ENCODE measurements at places on chromosomes 7 and 10. TPM values are rescaled to one million over a fixed set of nuclear protein-coding genes. Genes with fewer than 3 reads are reported as not detected.

Gene NUDT1
- total RNA-seq = 63.9 TPM

Gene MMD2
- total RNA-seq = not detected

Gene ATRNL1
- total RNA-seq = 6.9 TPM

GRCh38 chr7:41098846-41099245, 604.0 kb downstream of the INHBA start:
- no peak for DNase-seq

DNA sequence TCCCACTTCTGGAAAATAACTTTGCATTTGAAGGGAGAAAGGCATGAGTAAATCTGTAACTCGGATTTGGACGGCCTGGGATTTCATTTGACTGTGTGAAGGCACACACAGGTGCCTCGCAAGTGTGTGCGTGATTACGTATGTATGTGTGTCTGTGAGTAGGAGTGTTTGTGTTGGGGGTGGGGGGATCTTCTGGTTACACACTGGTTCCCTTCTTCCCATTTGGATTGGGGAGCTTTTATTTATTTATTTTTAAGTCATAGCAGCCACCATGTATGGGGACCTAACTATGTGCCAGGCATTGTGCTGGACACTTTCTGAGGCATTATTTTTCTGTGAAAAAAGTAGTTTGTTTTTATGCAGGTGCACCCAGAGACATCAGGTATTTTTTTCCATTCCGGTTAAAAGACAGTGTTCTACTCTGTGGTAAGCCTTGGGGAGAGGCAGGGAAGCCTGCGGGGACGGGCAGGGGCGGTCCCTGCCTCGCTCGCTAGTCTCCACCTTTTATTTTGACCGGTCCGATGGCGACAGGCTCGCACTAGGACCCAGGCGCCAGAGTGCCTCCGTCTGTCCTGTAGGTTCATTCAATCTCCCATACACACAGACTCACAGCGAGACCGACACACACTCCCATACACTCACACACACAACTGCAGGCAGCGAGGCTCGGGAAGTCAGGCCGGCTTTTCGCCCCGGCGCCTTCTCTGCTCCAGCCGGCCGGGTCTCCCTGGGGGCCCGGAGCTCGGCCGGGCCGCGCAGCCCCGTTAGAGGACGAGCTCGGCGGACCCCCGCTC, at the start of gene MXI1:
MXI1 (plus strand) TSS at position 595 of the 794 bp plus-strand sequence. CDS start 204 bp downstream, outside the sequence.
- peak; percentile 88 for DNase-seq

Gene PLXDC2
- 30.1 TPM for total RNA-seq

Gene EVX1
- total RNA-seq = not detected

DNA sequence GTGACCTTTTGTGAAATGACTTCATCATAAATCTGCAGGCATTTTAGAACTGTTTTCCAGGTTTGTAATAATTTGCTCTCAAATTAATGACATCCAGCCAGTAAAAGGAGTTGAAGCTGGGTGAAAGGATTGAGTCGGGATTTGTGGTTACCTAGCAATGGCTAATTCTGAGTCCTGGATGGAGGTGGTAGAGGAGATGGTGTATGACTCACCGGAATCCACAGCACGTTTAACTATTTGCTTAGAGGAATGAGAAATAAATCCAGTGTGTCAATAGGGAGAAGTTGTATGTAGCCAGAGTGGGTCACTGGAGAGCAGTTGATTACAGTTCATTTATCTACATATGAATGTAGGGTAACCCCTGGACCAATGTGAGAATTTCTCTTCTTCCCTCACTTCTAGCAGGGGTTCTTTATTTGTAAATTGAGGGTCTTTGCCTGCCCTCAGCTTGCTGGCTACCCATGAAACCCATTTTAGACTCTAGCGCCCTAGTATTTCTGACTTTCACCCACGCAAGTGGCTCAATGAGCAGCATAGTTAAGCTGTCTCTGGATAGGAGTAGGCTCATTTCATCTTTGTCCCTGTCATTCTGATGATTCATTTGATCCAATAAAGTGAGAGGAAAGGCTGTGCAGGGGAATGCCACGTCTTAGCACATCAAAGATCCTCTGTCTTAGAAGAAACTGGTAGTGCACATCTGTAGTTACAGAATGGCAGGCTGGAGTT, 547.8 kb downstream of the SORCS3 start:
- no peak for DNase-seq

Gene DNAAF5
- total RNA-seq = 23.5 TPM

DNA sequence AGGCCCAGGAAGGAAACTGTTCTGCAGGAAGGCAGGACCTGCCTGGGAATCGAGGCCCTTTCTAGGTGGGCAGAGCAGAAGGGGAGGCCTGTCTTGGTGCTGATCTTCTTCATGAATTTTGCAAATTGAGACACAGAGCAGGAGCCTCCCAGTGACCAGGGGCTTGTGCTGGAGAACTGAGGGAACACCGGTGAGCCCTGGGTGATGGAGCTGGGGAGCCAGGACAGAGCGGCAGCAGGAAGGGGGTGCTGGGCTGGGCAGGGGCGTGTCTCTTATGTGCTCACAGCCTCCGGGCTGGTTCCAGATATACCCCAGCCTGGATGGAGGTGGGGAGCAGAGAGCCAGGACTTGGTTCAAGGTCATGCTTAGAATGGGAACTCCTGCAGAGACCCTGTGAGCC, 139.9 kb downstream of the C10orf105 start:
- DNase-seq = no peak

DNA sequence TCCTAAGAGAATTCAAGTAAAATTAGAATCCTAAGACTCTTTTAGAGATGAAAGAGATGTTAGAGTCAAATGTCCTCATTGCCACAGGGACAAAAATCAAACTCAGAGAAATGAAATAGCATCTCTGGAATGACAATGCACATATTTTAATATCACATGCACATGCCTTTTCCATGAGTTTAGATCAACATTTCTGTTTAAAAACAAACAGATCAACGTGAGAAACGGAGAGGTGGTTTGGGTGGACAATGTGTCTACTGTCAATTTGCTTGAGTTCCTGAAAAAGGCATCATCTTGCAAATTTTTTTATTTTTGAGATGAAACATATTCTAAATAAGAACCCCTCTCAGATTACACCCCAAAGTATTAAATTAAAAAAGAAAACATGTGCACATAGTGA, 130.0 kb downstream of the CHRM2 start:
- no peak for DNase-seq

Gene TCTN3
- total RNA-seq = 45.9 TPM

DNA sequence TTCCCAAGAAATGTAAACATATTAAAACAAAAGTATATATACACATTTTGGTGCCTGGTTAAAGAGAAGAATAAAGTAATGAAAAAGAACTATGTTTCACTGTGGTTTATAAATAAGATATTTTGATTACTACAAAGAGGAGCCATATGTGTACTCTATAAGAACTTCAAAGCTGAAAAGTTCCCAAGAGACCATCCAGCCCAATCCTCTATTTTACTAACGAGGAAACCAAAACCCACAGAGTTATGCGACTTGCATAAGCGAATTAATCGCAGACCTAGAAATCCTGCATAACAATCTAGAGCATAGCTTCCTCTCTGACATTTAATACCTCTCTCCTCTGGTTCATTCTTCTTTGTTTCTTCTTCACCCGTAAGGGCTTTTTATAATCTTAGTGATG, 937.1 kb downstream of the CNTNAP2 start:
- no peak for DNase-seq

- DNase-seq = no peak
Measured at GRCh38 chr7:47751043-47751442, 169.1 kb upstream of the TNS3 start.

Gene DGKI
- total RNA-seq = 3.4 TPM

DNA sequence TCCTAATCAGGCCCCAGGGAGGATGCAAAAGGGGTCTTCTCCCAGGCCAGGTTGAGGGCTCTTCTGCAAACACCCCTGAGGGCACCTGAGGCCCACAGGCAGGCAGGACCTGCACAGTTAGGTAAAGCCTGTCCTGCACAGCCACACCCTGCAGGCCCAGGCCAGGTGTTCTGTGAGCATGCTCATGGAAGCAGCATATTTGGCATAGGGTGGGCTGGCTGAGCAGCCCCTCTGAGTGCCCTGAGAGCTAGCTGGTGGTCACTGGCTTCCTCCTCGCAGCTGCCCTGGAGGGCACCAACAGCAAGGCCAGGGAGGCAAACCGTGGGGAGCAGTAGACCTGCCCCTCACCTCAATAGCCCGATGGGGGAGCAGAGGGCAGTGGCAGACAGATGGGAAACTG, 3.7 kb upstream of the RET start:
- no peak for DNase-seq

- DNase-seq = no peak
Measured at GRCh38 chr10:11179516-11180105, 161.9 kb downstream of the CELF2 start.

- no peak for DNase-seq
Measured at GRCh38 chr10:101545898-101546297, 42.2 kb downstream of the POLL start.

Gene PHKG1
- total RNA-seq = not detected

GRCh38 chr7:77321300-77321699, 94.8 kb downstream of the GSAP start:
- DNase-seq = no peak

DNA sequence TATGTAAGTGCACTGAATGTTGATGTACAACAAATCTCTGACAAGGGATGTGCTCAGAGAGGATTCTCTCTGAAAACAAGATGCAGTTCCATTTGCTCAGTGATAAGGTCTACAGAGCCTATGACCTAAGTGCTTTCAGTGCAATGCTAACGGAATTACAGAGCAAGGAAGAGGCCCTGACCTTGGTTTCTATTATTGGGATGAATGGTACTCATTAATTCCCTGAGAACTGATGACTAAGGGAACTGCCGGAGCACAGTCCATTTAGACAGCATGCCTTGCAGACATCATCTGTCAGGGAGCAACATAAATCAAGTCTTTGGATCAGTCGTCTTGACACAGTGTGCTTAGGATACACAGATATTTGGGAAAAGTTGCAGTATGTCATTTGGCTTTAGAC, 340.8 kb downstream of the PHTF2 start:
- DNase-seq = no peak

Gene TLL2
- total RNA-seq = 1.3 TPM

- DNase-seq = no peak
Measured at GRCh38 chr10:27529010-27529783, 25.1 kb downstream of the RAB18 start.

Gene SLC29A3
- total RNA-seq = 2.5 TPM

DNA sequence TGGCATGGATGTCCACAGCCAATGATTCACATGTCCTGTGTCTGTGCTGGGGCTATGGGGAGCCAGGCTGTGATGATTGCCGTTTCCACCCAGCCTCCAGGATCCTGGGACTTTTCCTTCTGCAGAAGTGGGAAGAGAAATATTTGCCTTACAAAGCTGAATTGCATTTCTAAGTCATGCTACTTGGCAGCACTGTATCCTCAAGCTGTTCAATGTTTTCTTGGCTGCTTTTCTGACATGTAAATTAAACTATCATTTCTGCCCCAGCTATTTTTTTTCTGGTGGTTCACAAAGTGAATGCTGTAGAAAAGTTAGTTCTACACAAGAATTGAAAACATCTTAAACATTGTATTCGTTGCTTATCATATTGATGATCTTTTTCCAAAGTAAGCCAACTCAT, 51.9 kb upstream of the TCERG1L start:
- no peak for DNase-seq

- no peak for DNase-seq
Measured at GRCh38 chr7:155206318-155207020, 91.2 kb upstream of the INSIG1 start.

Gene HYAL4
- total RNA-seq = not detected

Gene FXYD4
- not detected for total RNA-seq

GRCh38 chr10:42645103-42645502, 6.7 kb upstream of the ZNF33B start:
- no peak for DNase-seq

DNA sequence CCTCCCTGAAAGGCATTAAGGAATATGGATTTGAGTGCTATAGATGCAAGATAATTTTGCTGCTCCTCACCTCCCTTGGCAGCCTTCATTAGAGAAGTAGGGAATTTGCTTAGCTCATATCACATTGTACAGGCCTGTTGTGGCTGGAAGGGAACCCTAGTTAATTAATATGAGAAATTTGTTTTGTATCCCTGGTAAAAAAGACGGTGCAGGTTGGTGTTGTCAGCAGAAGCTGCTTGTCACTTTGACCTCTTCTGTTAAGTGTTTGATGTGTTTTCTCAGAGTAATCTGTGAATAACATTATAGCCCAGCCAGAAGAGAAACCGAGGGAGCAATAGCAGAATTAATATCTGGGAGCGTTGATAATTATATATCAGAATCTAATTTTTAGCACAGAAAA, 278.4 kb downstream of the LRMDA start:
- no peak for DNase-seq

DNA sequence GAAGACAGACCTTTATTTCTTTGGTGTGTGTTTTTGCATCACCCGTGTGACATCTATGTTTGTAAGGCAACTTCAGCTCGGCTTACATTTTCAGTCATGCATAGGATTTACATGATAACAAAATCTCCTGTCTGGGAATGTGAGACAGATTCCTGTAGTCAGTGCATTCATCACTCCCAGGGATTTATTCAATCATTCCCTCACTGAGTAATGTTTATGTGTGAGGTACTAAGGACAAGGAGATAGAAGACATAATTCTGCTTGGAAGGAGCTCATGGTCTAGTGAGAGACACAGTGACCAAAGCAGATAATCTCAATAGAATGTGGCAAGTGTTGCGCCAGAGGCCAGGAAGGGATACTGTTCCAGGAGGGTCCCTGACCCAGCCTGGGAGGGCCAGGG, 35.2 kb upstream of the BMPER start:
- no peak for DNase-seq

Gene CALML5
- not detected for total RNA-seq

Gene HOXA5
- not detected for total RNA-seq

- no peak for DNase-seq
Measured at GRCh38 chr10:77415313-77415960, 222.2 kb downstream of the KCNMA1 start.

Measured in neural progenitor cell (in vitro differentiated cells).